ENCODE measurements at places on chromosomes 16 and 17.

DNA sequence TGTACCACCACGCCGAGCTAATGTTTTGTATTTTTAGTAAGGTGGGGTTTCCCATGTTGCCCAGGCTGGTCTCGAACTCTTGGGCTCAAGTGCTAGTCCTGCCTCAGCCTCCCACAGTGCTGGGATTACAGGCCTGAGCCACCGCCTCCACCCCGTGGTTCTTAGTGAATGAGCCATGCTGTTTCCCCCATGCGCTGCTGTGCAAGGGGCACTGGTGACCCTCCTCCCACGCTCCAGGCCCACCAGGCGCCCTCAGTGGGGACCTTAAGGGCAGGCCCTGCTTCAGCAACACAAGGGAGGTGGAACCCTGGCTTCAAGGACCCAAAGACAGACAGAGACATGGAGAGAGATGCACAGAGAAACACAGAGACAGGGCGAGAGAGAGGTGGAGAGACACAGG is 15.4 kb upstream of the NUDT16L1 start:
- no peak for DNase-seq

- no peak for DNase-seq
Measured at GRCh38 chr17:50737118-50737698, 17.8 kb downstream of the LUC7L3 start.

GRCh38 chr17:81933178-81933699 is 3.9 kb downstream of the PYCR1 start:
- DNase-seq = no peak

DNA sequence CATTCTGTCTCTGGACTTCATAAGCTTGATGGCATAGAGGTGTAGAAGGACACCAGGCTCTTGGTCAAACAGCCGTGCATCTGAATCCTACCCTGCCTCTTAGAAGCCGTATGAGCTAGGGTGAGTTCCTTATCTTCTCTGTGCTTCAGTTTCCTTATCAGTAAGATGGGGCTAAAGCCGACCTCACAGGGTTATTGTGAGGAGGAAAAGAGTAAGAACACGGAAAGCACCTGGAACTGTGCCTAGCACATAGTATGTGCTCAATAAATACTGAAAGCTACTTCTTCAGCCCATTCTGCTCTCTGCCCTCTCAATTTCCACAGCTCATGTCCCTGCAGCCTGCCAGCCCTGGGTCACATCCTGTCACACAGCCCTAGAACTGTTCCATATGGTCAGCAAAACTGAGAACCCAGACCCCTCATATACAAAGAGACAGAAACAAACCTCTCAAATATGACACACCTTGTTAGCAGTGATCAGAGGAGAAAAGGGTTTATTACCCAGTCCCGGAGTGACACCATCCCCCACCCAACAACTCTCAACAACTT is 17.0 kb upstream of the UBTF start:
- no peak for DNase-seq

GRCh38 chr16:2056681-2057407 is 9.1 kb downstream of the TSC2 start:
- no peak for DNase-seq

- peak; percentile 40 for DNase-seq
Measured at GRCh38 chr17:38663125-38663751, 11.5 kb downstream of the EPOP start.
